H7 (cell line): ENCODE measurements at places on chromosomes 13 and 19. TPM values are rescaled to one million over a fixed set of nuclear protein-coding genes. Genes with fewer than 3 reads are reported as not detected.

Gene SERPINE3
- 0.18 and 0.28 TPM in 2 replicates for total RNA-seq

Gene PSENEN
- total RNA-seq = 53.2 and 58.6 TPM in 2 replicates

- DNase-seq = peak; percentile 88
Observed at GRCh38 chr19:16899566-16900075, 10.8 kb downstream of the F2RL3 start.

- peak; percentile 73 for DNase-seq
Observed at GRCh38 chr19:2391118-2391725, 31.2 kb downstream of the TMPRSS9 start.

DNA sequence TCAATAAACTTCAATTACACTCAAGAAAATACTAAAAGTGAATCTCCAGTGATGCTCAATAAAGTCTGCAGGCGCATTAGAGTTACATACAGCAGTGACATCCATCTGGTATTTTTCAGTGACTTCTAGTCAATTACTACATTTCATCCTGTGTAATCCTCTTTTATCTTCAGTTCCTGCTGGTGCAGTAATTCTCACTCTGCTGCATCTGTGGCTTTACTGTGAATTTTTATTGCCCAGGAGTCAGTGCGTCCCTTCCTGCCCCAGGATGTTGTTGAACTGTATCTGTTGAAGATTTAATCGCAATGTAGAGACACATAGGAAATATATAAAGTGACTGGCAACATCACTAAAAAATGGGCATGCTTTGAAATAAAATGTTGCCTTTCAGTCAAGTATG, 196.3 kb upstream of the TMTC4 start:
- no peak for DNase-seq

GRCh38 chr19:47275791-47276461, 1.2 kb downstream of the INAFM1 start:
- peak; percentile 9 for DNase-seq

GRCh38 chr13:94328381-94329041, 151.0 kb downstream of the DCT start:
- DNase-seq = no peak

- no peak for DNase-seq
Observed at GRCh38 chr19:43765109-43765876, 10.5 kb upstream of the SMG9 start.

Gene ZNF772
- total RNA-seq = 4.3 and 5.0 TPM in 2 replicates

DNA sequence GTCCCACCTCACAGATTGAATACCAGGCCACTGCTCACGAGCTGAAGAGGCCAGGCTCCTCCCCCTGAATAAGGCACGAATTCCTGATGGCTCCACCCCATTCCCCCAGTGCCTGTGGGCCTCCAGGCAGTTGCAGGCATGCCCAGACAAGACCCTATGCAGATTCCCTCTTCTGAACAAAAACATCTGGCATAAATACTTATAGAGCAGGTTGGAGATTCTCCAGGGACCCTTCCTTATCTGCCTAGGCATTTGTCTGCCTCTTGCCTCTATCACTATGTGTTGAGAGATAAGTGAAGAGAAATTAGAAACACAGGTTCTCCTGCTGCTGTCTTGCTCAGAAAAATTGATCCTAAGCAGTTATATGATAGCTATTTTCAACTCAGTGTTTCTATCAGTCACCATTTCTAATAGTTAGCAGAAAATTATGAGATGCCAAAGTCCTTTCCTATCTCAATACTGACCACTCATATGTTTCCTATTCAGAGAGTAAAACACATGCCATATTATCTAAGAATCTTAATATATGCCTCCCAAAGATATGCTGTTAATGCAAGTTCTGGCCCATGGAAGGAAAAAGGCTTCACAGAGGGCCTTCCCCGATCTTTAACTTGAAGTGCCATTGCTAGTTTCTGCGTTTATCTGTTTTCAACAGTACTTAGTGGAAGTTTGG, 364.0 kb downstream of the KCTD12 start:
- no peak for DNase-seq

GRCh38 chr13:113113846-113114271, 8.3 kb downstream of the F7 start:
- peak; percentile 23 for DNase-seq

DNA sequence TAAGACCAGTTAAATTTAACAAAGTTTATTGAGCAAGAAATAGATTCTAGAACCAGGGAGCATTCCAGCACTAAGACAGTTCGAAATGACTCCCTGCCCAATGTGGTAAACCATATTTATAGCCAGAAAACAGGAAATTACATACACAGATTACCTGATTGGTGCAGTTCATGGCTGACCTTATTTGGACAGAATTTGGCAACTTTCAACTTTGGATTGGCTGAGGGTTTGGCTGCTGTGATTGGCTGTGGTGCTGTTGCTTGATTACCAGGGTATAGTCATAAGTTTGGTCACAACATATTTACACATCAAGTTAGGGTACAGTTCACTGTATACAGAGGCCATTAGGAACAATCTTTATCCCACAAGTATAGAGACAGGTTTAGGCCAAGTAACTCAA, 984.8 kb upstream of the MIR17HG start:
- DNase-seq = no peak

DNA sequence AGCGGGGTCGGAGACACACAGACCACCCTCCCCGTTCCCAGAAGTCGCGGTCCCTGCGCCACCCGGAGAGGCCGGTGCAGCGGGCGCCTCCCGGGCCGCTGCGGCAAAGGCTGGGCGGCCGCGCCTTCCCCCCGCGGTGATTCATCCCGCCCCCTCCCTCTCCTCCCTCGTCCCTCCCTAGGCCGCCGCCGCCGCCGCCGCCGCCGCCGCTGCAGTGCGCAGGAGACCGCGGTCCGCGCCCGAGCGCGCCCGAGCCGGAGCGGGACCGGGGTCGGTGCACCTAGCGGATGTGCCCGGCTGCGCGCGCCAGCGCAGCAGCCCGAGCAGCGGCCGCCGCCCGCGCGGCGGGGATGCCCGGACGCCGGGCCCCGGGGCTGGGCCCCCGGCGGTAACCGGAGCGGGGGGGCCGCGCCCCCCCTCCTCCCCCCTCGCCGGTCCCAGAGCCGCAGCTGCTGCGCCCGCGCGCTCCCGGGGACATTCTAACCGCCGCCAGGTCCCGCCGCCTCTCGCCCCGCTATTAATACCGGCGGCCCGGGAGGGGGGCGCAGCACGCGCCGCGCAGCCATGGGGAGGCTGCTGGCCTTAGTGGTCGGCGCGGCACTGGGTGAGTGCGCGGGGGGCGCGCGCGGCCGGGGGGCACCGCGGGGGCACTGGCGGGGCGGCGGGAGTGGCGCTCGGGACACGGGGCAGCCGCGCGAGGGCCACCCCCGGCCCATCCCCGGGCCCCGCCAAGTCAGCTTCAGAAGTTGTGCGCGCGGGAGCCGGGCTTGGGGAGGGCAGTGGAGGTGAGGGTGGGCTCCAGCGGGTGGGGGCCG, at the start of gene SCN1B:
SCN1B (plus strand) TSS at position 214 of the 815 bp plus-strand sequence; CDS start at position 565, 351 bp downstream.
- DNase-seq = peak; percentile 97

- DNase-seq = no peak
Observed at GRCh38 chr13:56687131-56687530, 453.6 kb upstream of the PRR20A start.

Gene ZNF492
- not detected in 2 replicates for total RNA-seq

DNA sequence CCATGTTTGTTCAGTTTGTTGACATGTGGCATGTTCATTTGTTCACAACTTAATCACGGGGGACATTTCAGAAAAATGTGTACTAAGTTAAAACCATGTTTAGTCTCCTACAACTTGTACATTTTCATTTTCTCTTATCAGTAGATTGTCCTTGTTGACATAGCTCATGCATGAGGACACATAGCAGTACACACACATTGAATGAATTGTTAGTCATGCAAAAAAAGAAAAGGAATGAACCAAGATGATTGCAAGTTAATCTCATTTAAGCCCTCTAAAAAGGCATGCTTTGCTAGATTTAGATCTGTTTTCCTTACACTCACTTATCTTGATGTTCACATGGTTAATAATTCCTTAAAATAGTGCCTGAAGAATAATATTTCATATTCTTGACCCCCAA, 38.2 kb upstream of the AKAP11 start:
- DNase-seq = no peak

- no peak for DNase-seq
Observed at GRCh38 chr13:38875186-38875875, 115.3 kb downstream of the STOML3 start.

DNA sequence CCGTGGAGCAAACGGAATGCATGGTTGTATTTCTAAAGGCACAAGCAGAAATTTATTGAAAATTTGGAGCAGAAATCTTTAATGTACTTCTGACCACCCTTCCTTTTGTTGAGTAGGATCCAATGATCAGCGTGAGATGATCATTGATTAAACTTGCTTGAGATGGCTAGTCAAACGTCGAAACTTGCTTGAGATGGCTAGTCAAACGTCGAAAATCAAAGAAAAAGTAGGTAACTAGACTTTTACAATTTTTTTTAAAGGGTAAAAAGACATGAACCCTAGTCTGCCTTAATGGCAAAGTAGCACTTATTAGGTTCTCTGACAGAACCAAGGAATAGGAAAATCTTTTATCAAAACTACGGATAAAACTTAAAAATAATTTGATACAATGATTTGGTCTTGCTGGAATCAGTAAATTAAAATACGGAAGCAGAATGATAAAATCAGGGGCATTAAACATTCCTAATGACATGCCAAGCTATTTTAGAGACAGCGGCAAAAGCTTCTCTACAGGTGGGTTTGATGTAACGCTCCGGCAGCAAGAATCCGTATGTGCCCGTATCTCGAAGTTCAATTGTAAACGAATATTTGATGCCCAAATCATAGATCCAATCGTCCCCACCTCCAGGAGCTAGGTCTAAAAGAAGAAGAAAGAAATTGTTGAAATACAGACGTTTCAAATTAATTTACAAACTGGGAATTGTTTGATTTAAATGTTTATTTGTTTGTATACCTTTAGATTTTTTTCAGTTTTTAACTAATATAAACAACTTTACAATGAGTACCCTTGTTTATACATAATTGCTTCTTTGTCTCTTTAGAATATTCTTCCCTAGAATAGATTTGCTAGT, 841 bp upstream of the ZC3H13 start:
- no peak for DNase-seq

GRCh38 chr19:48618278-48618915, 581 bp downstream of the RPL18 start:
- DNase-seq = no peak

Gene TEKTIP1
- total RNA-seq = 1.6 TPM in 1 of 2 replicates, not detected in the other

Gene ERICH4
- not detected in 2 replicates for total RNA-seq

DNA sequence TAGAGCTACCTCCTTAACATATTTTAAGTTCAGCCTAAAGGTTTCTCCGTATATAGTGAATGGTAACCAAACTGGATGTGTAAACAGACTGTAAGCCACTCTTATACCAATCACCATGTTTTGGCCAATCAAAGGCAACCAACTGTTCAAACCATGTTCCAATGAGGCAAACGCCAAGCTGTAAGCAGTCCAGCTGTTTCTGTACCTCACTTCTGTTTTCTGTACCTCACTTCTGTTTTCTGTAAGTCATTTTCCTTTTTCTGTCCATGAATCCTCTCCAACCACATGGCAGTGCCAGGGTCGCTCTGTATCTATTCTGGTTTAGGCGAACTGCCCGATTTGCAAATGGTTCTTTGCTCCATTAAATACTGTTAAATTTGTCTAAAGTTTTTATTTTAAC, 24.4 kb downstream of the COMMD6 start:
- no peak for DNase-seq

GRCh38 chr19:4730740-4731171, 7.1 kb upstream of the DPP9 start:
- peak; percentile 88 for DNase-seq

DNA sequence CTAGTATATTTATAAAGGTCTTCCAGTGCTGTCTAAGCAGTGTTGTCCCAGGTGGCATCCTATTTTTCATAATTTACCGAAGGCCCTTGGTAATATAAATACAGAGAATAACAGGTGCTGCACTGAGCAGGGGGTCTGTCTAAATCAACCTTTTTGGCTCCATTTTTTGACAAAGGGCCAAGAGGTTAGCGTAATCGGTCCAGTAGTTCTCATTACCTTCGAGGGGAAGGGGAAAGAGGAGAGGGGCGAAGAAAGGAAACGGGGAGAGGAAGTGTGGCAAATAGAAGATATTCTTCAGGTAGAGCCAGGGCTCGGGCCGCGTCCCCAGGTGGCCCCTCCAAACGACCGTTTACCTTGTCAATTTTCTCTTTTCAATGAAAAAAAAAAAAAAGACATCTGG, 749 bp upstream of the PAN3 start:
- no peak for DNase-seq

DNA sequence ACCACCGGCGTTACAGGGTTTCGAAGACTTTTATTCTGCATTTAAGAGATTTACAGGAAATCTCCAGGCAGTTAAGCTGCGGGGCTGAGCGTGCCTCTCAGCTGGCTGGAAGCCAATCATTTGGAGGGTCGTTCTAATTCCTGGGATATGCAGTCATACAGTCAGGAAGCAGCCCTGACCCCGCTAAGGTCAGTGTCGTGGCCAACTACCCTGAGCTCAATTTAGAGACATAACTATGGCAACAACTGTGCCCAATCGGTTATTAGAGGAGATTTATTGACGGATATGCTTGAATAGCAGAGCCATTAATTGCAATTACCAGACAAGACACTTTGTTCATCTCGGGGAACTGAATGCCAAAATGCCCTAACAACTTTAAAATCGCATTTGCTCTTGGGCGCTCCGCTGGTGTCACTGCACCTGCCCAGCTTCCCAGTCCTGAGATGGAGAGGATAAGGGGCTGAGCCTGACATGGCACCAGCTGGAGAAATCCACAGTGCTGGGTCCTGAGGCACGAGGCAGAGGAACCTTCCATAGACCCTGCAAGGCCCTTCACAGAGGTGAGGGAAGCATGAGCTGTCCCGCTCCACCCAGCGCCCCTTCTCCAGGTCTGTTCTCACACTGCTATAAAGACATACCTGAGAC, 15.1 kb upstream of the ZNF507 start:
- no peak for DNase-seq

DNA sequence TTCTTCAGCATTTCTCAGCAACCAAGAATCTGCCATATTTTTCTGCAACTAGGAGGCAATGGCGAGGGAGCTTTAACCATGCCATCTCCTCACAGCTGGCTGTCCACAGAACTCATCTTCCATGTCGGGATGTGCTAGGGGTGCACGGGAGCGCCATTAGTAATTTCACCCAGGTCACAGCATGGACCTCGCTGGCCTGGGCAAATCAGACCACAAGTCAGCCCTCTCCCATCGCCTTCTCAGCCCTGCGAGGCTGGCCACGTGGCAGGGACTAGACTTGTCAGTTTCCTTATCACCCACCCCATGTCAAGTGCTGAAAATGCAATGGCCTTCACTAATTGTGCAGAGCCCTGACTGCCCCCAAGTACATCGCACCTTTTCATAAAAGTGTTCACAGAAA, 15.7 kb downstream of the COL4A1 start:
- DNase-seq = no peak
